Fibroblast of villous mesenchyme (primary cell): ENCODE measurements at places on chromosomes 11 and 22.

DNA sequence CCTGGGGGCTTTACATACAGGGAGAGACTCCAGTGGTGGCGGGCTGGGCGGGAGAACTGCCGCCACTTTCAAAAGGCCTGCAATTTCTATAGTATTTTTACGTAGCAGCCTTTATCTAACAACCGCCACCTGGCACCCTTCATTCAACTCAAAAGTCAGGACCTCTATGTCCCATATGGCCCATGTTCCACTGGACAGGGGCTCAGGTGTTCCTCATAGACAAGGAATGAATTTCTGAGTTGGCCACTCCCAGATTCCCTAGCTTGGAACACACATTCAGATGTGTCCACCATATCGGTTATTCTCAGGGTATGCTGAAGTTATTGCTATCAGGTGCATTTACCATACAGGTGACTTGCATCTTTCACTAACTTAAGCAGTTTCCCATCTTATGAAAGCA is 29.9 kb downstream of the RNF169 start:
- DNase-seq = no peak

GRCh38 chr11:128165572-128165971 is 421.8 kb downstream of the ETS1 start:
- DNase-seq = no peak

DNA sequence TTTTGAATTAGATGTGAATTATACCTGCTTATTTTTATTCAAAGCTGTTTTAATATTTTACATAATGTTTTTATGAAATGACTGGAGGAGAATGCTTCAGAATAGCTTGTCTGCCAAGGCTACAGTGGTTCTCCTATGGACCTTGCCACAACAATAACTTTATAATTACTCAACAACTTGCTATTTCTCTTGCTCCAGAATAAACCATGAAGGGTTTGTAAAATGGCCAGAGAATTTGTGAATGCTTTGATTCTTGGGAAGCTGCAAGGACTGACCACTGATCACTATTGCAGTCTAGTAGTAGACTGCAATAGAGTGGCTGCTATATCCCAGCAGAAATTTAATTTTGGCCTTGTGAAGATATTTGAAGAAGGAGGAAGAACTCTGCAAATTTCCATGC is 199.7 kb downstream of the FAT3 start:
- DNase-seq = no peak

GRCh38 chr22:46116491-46116958 is 33.8 kb upstream of the PPARA start:
- DNase-seq = peak; percentile 89

GRCh38 chr22:44847380-44847779 is 95.0 kb downstream of the ARHGAP8 start:
- no peak for DNase-seq

GRCh38 chr11:43975629-43976028 is 33.2 kb downstream of the C11orf96 start:
- DNase-seq = no peak
